Epithelial cell of alveolus of lung (primary cell): ENCODE measurements at places on chromosomes 13 and 19. TPM values are rescaled to one million over a fixed set of nuclear protein-coding genes. Genes with fewer than 3 reads are reported as not detected.

Gene PAN3
- total RNA-seq, result 10.7 and 15.9 TPM in 2 replicates

Gene SRRM5
- total RNA-seq, result 0.26 TPM in 1 of 2 replicates, not detected in the other

Gene FXYD7
- not detected in 2 replicates for total RNA-seq

Gene NAPSA
- total RNA-seq, result 2.8 TPM in 1 of 2 replicates, not detected in the other

Gene PLIN5
- not detected in 2 replicates for total RNA-seq

Gene CEACAM7
- not detected in 2 replicates for total RNA-seq

Gene IFI30
- 9.3 TPM in 1 of 2 replicates, not detected in the other for total RNA-seq

Gene CBARP
- total RNA-seq, result 1.9 and 4.5 TPM in 2 replicates

Gene ONECUT3
- not detected in 2 replicates for total RNA-seq

Gene KLK15
- not detected in 2 replicates for total RNA-seq

Gene SPTBN4
- total RNA-seq, result 0.24 and 1.2 TPM in 2 replicates

Gene FFAR2
- not detected in 2 replicates for total RNA-seq

Gene RAB3A
- 1.8 and 14.8 TPM in 2 replicates for total RNA-seq

Gene DLL3
- total RNA-seq, result 0.52 TPM in 1 of 2 replicates, not detected in the other

Gene SMIM24
- total RNA-seq, result not detected in 2 replicates

Gene CYP4F11
- not detected in 2 replicates for total RNA-seq

Gene ZNF497
- 0.52 and 1.5 TPM in 2 replicates for total RNA-seq

Gene ANGPTL4
- 17.6 and 82.0 TPM in 2 replicates for total RNA-seq

Gene ATP1A3
- total RNA-seq, result 0.13 and 0.16 TPM in 2 replicates

Gene KIR2DL1
- total RNA-seq, result not detected in 2 replicates

Gene RASAL3
- 0.32 and 0.52 TPM in 2 replicates for total RNA-seq

Gene GSX1
- not detected in 2 replicates for total RNA-seq

Gene CLDN10
- total RNA-seq, result 0.13 TPM in 1 of 2 replicates, not detected in the other

Gene C1QTNF9
- total RNA-seq, result not detected in 2 replicates
